Activated naive CD8-positive, alpha-beta T cell treated with anti-CD3 and anti-CD28 coated beads, Interleukin-2, amount 50 U/mL, for 16 hours (primary cell): ENCODE measurements at places on chromosomes 4 and X.

GRCh38 chr4:185171373-185172071, 28.5 kb downstream of the SLC25A4 start:
- DNase-seq, result no peak

DNA sequence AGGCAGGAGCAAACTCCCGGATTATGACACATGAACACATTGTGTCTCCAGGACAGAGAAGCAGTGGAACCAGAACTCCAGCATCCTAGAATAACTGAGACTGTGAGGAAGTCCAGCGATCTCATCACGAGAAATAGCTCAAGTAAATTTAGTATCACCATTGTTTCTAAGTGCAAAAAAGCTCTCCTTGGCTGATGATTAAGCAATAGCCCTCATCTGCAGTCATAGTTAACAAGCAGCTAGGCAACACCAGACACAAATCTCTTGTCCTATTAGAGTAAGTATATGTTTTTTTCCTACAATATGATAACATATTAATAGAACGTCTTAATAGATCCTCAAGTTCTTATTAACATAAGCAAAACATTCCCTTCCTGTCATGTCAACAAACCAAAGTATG, 2.4 kb upstream of the CFAP299 start:
- no peak for DNase-seq

- DNase-seq, result no peak
Measured at GRCh38 chr4:26217481-26217880, 103.3 kb upstream of the RBPJ start.

- DNase-seq, result no peak
Measured at GRCh38 chr4:186258216-186258811, 7.7 kb upstream of the F11 start.

DNA sequence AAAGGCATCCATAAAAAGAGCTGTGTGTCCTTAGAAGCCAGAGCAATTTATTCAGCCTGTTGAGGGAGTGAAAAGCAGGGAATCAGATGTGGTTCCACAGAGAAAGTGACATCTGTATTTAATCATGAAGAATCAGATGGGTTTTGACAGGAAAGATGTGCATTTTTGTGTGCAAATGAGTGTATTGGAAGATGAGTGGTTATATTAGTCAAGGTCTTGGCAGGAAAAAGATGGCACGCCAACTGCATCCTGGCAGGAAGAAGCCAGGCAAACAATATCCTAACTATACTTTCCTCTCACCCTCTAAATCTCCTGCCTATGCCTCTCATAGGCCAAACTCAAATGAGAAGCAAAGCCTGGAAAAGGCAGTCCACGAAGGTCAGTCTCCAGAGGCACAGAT, 59.1 kb downstream of the SCFD2 start:
- no peak for DNase-seq

GRCh38 chr4:5756271-5756670, 45.3 kb downstream of the EVC start:
- DNase-seq, result no peak
